WERI-Rb-1 (cell line): ENCODE measurements at places on chromosomes 7 and 10.

GRCh38 chr10:125409756-125410155 lies 249.4 kb upstream of the CTBP2 start:
- DNase-seq, result no peak

GRCh38 chr10:59303018-59303417 lies 59.3 kb downstream of the FAM13C start:
- DNase-seq, result no peak

- DNase-seq, result no peak
These were observed 26.4 kb downstream of the AUTS2 start for GRCh38 chr7:69624435-69625230.

GRCh38 chr10:43132867-43133787 lies 5.1 kb upstream of the CSGALNACT2 start:
- no peak for DNase-seq

- DNase-seq, result no peak
These were observed 54.1 kb downstream of the BBS9 start for GRCh38 chr7:33183504-33183903.

GRCh38 chr7:34026481-34027190 lies 121.3 kb downstream of the BMPER start:
- DNase-seq, result no peak

DNA sequence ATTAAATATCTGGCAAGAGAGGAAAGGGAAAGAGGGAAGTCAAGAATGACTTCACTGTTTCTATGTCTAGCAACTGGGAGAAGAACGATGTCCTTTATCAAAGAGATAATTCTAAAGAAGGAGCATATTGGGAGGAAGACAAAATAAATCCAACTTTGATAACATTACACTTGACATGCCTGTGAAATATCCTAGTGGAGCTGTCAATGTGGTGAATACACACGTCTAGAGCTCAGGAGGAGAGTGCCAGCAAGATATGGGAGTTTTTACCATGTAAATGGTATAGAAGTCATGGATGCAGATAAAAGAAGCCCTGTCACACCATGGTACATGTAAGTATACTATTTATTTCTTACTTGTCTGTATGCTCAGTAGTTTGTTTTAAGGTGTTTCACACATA lies 356.7 kb downstream of the HPSE2 start:
- no peak for DNase-seq

DNA sequence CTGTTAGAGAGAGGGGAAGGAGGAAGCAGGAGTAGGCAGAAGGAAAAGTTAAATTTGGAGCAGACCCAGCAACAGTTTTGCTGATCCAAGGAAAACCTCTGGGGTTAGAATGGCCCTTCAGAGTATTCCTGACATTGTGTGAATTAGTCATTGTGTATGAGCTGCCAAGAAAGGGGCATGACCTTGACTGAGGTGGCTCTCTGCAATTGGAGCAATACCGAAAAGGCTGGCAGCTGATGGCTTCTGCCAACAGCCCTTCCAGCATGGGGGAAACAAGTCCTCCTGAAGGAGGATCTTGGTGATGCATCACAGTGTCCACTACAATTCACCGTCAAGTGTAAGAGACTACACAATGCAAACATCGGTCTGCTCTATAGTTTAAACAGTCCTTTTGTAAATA lies 20.6 kb upstream of the WASL start:
- no peak for DNase-seq

- DNase-seq, result no peak
These were observed 25.7 kb downstream of the IKZF1 start for GRCh38 chr7:50330254-50330653.

DNA sequence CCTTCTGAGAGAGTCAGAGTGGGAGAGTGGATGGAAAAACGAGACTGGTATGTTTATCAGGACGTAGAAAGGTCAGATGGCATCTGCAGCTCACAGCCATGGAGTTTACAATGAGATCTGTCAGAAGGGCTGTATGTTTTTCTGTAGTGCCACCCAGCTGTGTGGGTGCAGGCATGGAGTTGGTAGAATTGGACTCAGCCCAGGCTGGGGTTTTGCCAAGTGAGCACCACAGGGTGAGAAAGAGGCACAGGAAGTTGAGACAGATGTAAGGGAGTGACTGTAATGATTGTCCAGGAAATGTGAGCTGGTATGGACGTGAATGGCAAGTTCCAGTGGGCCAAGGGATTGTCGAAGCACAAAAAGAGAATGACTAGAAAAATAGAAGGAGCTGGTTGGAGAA lies 9.1 kb upstream of the ZYX start:
- DNase-seq, result no peak

GRCh38 chr7:51455086-51455485 lies 138.5 kb upstream of the COBL start:
- no peak for DNase-seq

DNA sequence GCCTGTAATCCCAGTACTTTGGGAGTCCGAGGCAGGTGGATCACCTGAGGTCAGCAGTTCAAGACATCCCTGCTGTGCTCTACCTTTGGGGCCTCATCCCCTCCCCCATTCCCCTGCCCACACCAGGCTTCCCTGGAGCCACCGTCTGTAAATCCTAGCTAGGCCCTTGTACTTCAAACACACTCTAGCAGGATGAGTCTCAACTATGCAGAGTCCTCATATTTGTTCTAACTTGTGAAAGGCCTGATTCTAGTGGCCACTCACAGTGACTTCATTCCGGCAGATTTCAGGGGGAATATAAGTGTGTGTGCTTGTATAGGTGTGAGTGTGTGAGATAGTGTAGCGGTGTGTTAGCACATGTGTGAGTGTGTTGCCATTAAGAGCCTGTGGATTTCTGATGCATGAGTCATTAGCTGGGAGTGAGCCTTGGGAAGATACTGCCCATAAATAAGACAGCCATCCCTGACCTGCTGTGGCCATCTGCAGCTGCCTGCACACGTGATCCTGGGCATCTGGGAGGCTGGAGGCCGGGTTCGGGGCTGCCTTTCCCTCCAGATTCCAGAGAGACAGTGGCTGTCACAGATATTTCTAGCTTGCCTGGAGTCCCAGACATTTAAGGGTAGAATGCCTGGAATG lies 1.7 kb upstream of the NEURL1 start:
- peak; percentile 68 for DNase-seq

DNA sequence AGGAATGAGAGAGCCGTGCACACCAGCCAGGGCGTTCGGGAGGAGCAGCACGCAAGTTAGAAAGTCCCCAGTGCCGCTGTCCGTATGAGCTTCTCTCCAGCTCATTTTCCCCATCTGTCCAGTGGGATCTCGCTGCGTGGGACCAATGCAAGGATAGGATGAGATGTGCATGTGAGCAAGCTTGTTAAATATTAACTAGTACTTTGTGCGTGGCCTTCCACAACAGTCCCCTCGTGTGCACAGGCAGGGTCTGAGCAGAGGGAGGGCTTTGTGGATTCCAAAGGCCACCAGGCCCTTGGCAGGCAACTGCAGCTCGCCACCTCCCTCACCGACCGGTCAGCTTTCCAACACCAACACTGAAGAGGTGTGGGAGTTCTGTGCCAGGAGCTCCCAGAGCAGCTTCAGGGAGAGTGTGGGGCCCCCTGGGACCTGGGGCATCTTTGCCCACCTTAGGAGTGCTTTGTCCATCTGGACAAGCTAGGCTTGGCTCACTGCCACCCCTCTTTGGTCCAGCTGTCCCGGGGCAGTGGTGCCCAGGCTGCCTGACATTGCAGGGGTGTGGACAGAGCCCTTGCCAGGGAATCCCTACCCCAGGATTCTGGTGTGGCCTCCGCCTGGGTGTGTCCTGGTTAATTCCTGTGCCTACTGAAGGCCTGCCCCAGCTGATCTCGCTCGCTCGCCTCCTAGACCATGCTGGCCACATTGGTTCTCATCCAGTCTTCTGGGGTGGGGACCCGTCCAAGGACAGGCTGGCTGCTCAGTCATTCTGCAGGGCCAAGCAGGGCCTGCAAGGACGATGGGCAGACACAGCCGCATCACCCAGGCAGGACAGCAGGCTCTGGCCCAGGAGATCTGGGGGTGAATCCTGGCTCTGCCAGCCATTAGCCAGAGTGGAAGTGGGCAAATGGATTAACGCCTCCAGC lies 5.3 kb downstream of the FAM20C start:
- DNase-seq, result no peak

GRCh38 chr10:93478873-93479272 lies 3.3 kb downstream of the MYOF start:
- DNase-seq, result no peak

DNA sequence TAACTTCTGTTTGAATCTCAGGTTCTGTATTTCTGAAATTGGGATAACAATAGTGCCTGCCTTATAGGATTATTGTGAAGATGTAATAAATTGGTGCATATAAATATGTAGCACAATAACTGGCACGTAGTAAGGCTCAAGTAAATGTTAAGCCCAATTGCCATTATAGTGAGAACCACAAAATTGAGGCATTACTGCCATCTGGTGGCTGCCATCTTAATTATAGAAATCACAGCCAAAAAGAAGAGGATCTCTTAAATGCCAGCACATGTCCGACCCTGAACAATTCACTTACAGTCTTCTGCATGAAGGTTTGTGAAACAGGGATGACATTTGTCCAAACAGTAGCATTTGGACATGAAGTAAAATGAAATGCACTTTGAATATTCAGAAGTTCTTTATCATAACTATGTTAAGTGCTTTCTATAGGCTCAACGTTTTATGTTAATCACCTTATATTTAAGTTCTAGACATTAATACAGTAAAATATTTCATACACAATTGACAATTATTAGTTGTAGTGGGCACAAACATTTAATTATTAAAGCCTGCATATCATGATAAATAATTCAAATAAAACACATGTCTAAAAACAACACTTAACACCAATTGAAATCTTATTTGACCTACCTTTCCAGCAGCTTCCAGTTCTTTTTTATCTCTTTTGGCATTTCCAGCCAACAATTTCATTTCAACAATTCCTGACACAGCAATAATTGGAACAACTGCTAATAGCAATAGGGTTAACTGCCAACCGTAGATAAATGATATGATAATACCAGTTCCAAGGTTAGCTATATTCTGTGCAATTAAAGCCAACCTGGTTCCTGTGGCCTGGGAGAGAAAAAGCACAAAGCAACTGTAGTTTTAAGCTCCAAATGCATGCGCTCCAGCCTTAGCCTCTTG lies 58.5 kb downstream of the ABCB4 start:
- peak; percentile 62 for DNase-seq

DNA sequence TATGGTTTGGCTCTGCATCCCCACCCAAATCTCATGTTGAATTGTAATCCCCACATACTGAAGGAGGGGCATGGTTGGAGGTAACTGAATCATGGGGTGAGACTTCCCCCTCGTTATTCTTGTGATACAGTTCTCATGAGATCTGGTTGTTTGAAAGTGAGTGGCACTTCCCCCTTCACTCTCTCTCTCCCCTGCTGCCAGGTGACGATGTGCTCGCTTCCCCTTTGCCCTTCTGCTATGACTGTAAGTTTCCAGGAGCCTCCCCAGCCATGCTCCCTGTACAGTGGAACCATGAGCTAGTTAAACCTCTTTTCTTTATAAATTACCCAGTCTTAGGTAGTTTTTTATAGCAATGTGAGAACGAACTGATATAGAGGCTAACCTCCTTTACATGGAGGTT lies 16.6 kb downstream of the PLPP4 start:
- DNase-seq, result no peak

DNA sequence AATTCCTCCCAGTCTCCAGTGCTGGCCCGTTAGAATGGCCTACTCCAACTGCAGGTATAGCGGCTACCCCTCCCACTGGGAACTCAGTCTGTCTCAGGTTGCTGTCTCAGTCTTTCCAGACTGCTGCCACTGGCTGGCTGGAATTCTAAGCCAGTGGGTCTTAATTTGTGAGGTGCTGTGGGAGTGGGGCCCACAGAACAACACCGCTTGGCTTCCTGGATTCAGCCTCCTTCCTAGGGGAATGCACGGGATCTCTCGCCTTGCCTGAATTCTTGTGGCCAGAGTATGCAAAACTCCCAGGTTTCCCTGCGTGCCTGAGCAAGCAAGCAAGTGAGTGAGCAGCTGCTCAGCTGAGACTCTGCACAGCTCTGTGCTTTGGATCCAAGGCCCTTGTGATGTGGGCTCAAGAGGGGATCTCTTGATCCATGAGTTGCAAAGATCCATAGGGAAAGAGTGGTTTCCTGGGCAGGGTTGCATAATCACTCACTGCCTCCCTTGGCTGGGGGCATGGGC lies 41.5 kb upstream of the GPR141 start:
- no peak for DNase-seq
